Activated naive CD4-positive, alpha-beta T cell treated with Interleukin-2 at 50 U/mL for 16 hours (primary cell): ENCODE measurements at places on chromosomes 4 and X.

- no peak for DNase-seq
Measured at GRCh38 chr4:1557221-1557597, 126.9 kb downstream of the FAM53A start.

- DNase-seq: no peak
Measured at GRCh38 chr4:7166981-7167700, 25.2 kb upstream of the SORCS2 start.

DNA sequence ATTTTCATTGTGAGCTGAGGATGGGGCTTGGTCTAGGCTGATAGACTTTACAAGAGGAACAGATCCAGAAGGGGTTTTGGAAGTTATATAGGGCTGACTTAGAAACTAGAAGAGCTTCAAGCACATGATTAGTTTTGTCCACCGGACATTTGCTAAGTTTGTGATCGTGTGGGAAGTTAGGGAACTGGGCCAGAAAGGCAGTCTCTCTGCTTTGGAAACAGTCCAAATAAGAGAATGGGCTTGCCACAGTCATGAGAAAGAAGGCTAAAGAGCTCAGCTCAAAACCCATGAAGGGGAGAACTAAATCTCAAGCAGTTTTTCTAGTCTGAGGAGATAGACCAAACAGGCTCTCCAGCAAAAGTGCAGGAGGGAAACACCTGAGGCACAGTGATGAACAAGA is 67.8 kb downstream of the ZNF674 start:
- DNase-seq: no peak

- no peak for DNase-seq
Measured at GRCh38 chr4:16890651-16891050, 7.8 kb downstream of the LDB2 start.

DNA sequence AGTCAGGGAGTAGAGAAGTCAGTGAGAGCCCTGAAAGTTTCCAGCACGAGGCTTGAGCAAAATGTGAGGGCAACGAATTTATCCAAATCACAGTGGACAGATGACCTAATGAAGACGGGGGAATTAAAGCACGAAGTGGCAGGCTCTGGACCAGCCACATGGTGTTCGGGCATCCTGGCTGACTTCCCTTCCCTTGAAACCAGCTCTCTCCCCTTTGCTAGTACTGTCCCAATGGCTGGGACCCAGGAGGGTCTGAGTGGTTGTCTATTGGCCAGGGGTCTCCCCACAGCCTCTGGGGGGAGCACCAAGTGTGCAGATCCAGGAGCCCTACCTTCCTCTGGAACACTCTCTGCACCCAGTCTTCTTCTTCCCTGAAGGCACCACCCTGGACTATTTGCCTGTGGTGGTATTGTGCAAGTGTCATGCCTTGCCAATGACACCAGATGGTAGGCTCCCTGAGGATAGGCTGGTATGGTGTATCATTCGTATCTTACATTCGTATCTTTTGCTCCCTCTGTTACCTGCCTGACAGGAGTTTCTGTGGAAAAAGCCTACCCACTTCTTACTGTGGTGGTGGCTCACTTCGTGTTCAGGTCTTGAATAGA is 2.1 kb downstream of the APLN start:
- no peak for DNase-seq

- DNase-seq: no peak
Measured at GRCh38 chr4:3851211-3851610, 85.0 kb downstream of the ADRA2C start.

GRCh38 chr4:82903737-82904136 is 3.2 kb downstream of the THAP9 start:
- DNase-seq: no peak

GRCh38 chrX:40573763-40574162 is 7.0 kb upstream of the ATP6AP2 start:
- DNase-seq: peak; percentile 39

GRCh38 chr4:138964716-138965426 is 50.7 kb upstream of the NOCT start:
- no peak for DNase-seq

- DNase-seq: no peak
Measured at GRCh38 chr4:152471251-152471792, 64.6 kb downstream of the FBXW7 start.

DNA sequence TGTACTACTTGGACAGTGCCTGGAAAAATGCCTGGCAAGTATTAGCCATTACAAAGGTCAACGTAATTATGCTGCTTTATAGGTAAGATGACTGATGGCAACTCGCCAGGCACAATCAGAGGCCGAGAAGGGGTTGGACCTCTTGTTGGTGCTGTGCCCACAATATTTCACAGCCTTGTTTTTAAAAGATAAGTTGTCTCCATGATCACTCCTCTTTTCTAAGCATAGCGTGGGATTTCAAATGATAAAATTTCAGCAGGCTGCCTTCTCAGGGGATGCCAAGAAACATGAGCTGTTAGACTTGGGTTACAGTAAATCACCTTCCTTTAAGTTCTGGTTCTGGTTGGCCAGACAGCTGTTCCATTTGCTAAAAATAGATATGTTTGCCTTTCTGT is 26.9 kb downstream of the HOPX start:
- DNase-seq: no peak

GRCh38 chr4:89109841-89110540 is 1.3 kb upstream of the TIGD2 start:
- DNase-seq: no peak

DNA sequence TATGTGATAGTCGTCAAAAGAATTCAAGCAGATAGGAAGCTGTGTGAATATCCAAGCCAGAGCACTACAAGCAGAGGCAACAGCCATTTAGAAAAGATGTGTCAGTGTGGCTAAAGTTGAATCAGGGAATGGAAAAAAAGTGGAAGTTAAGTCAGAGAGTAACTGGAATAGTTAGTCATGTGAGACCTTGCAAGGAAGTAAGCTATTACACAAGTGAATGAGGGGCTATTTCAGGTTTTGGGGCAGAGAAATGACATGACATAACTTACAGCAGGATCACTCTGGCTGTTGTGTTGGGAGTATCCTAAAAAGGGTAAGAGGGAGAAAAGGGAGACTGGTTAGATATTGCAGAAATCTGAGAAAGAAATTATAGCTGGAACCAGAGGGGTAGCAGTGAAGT is 236.6 kb upstream of the PCDH18 start:
- no peak for DNase-seq

- DNase-seq: no peak
Measured at GRCh38 chr4:122764071-122764820, 31.7 kb downstream of the BBS12 start.

GRCh38 chrX:145816601-145817315 is 871 bp upstream of the SLITRK2 start:
- no peak for DNase-seq

GRCh38 chr4:184247421-184247820 is 29.7 kb upstream of the ENPP6 start:
- DNase-seq: no peak

DNA sequence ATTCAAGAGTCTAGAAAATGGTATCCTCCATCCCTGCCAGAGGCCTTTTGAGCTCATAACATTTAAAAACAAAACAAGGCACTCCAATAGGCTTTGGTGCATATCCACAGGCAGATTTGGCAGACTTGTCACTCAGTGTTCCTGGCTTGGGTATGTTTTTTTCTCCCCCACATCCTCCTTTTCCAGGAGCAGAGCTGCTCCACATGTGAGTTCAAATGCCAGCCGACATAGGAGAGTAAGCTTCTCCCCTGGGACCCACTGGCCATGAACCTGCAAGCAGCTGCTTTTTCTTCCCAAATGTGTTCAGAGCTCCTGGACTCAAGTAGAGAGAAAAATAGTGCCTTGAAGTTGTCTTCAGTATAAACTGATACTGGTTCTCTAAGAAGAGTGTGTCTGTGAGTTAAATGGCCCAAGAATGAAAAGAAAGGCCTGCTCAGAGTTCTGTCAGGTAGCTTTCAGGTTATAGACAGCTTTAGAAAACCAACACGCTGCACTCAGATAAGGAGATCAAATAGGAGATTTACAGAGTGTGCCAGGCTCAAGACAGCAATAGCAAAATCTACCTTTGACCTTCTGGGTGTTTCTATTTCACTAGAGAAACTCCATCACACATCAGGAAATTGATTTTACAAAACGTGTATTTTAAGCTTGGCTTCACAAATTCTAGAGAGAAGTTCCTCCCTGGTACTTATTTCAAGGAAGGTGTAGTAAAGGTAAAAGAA is 162.5 kb upstream of the GALNT7 start:
- DNase-seq: no peak
